ENCODE measurements at places on chromosomes 3 and 15.

DNA sequence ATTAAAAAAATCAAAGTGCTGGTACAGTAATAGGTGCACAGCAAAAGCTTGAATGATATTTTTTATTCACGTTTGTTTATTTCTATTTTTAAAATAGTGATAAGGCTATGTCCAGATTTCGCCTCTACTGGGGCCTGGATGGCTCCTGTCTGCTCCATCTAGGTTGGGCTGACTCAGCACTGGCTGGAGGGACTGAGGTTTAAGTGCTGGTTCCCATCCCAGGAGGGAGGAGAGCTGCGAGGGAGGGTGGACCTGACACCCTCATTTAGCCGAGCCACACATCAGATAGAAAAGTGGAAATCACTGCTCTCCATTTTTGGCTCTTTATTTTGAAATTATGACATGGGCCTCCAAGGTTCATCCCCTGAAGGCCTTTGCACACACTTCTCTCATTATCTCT, 95.4 kb upstream of the AGBL1 start:
- no peak for DNase-seq

DNA sequence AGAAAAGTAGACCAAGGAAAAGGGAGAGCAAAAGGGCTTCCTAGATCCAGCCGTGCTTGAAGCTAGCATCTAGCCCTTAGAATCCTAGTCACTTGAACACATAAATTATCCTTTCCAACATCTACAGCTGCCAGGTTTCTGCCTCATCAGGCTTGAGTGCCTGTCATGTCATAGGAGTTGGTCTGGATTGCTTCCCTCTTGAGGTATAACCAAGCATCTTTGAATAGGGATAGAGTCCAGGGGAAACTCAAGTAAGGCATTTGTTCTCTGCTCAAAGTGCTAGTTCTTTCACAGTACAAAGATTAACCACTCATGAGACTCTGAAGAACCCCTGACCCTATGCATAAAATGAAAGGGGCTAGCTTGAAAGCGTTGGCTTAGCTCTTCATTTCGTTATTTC, 72.3 kb downstream of the SLCO3A1 start:
- peak; percentile 60 for DNase-seq

- DNase-seq = no peak
Measured at GRCh38 chr3:188431553-188431952, 277.6 kb downstream of the LPP start.

DNA sequence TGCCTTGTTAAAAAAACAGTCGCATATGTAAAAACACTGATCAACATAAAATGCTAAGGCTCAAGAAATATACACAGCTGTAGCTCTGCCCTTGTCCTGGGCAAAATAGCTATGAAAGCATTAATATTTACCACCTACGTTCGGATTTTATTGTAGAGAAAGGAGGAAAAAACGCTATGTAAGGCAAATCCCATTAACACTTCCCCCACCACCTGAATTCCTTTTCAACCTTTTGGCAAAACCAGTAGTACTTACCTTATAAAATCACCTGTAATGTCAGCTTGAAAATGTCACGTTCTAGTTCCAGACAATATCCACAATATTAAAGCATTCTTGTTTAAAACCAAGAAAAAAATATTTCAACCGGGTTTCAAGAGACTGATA, 3.6 kb downstream of the TRA2B start:
- DNase-seq = peak; percentile 20

DNA sequence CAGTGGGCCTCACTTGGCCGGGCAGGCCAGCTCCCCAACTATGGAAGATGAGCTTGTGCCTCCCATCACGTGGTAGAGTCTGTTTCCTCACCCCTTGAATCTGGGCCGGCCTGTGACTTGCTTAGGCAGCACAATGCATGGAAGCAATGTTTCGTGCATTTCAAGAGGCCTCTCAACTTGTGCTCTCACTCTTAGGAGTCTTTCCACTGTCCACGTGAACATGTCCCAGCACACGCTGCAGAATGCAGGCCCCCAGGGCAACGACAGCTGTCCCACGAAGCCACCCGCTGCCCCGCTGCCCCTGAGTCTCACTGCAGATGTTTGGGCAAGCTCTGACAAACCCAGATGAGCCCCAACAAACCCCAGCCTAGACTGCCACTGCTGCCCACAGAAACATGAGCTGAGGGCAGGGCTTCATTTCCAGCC, 27.2 kb upstream of the SLC41A3 start:
- DNase-seq = no peak

DNA sequence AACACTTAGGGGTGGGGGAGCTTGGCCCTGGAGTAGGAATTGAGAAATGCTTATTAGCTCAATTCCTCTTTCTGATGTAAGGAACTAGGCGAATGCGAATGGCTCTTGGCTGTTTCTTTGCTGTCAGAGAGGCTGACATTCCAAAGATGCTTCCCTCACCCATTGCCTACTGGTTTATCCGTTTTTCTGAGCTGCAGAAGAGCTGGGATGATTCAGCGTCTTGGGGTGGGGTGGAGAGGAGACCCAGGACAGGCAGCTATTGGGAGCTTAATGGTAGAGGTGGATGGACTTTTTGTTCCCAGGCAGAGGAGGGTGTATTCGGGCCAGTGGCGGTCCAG, 9.8 kb downstream of the PLEKHO2 start:
- no peak for DNase-seq

- DNase-seq = no peak
Measured at GRCh38 chr3:33211444-33211843, 7.2 kb downstream of the SUSD5 start.

- no peak for DNase-seq
Measured at GRCh38 chr15:66884115-66884622, 181.2 kb upstream of the SMAD3 start.
